CD8-positive, alpha-beta memory T cell (primary cell): ENCODE measurements at places on chromosomes 3 and 15.
A peak's percentile ranks its signal among the peaks of the same experiment; 100 is the strongest.

GRCh38 chr3:49785565-49786356, 581 bp downstream of the IP6K1 start:
- no peaks in the 10 kb centered on the region for H3K27me3 ChIP-seq
- DNase-seq: no peak
- peak overlapping the region; percentile 90 for H3K4me3 ChIP-seq
- H3K4me1 ChIP-seq: peaks cover 42% of the 10 kb centered on the region

DNA sequence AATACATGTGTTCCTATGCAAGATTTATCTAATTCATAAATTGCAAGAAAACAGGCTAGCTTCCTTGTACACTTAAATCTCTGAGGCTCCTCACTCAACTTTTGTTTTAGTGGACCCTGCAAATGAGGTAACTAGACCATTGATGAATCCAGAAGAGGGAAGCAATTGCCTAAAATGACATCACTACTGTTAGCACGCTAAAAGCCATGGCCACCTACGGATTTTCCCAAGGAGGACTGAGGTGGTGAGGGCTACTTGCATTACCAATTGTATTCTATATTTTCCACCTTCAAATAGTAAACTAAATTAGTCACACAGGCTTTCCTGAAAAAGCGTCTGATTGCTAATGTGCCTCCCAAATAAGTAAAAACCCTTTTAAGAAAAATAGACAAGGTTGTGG, 140.7 kb downstream of the GADL1 start:
- no peaks in the 10 kb centered on the region for H3K27me3 ChIP-seq
- no peak for DNase-seq
- H3K27ac ChIP-seq: no peak overlapping the region
- no peaks in the 10 kb centered on the region for H3K36me3 ChIP-seq
- no peak overlapping the region for H3K4me3 ChIP-seq

DNA sequence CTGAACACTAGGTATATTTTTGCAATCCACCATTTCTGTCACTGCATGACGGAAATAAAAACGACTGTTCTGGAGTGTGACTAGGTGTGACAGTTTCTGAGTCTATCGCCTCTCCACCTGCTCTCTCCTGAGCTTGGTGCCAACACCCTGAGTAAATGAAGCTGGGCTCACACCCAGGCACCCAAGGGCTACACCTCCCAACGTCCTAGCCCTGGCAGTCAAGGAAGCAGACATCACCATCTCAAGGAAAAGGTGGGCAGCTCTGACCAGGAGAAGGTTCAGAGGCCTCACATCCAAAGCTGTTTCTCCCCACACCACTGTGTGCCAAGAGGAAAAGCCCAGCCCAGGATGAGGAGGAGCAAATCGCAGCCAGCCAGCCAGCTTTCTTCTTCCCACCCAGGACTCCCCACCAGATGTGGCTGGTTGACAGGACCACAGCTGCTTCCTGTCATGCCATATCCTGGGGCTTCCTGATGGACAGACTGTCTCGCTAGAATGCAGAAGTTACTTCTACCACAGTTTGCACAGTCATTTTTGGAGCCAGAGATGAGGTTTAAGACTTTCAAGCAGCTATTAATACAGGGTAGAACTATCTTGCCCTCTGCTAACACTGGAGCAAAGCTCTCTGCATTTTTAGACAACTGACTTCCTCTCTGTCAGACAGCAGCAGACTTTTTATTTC, 3.3 kb downstream of the SCAMP2 start:
- peak overlapping the region; percentile 21 for H3K4me3 ChIP-seq
- H3K27me3 ChIP-seq: no peaks in the 10 kb centered on the region
- H3K36me3 ChIP-seq: no peaks in the 10 kb centered on the region
- H3K4me1 ChIP-seq: peaks cover 72% of the 10 kb centered on the region
- no peak for DNase-seq

DNA sequence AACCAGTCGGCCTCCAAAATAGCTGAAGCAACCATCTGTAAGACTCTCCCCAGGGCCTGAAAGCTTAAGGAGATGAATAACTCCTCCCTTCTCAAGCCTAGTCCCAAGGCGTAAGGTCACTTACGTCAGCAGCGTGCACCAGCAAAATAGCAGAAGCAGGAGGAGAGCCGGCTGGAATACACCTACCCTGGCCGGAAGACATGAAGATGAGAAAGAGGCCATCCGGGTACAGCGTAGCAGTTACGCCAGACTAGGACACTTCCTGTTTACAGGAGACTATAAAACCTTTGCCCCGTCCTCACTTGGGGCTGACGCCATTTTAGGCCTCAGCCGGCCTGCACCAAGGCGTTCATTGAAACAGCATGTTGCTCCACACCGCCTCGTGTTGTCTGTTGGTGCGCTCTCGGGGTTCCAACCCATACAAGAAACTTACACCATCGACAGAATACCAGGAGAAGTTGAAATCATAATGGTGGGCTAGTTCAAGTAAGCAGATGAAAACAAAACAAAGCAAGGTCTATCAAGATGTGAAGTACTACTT, 2.5 kb downstream of the CFAP92 start:
- no peak overlapping the region for H3K27ac ChIP-seq
- no peaks in the 10 kb centered on the region for H3K27me3 ChIP-seq
- H3K36me3 ChIP-seq: no peaks in the 10 kb centered on the region
- no peak for DNase-seq
